H4 (cell line): ENCODE measurements at places on chromosomes 12 and 14.

DNA sequence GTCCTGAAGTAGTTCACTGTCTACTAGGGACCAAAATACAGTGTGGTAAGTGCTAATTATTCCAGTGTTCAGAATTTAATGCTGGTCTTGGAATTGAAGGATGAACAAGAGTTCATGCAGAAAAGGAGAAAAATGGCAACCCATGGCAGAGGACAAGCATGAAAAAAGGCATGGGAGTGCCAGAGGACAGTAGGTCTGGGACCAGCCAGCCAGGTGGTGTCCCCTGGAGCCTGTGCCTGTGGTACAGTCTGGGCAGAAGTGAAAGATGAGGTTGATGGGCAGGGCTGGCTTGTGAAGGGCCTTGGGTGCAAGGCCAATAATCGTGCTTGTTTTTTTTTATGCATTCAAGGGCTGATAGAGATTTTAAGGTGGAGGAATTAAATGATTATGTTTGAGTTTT is 21.0 kb downstream of the C12orf75 start:
- no peak for DNase-seq

DNA sequence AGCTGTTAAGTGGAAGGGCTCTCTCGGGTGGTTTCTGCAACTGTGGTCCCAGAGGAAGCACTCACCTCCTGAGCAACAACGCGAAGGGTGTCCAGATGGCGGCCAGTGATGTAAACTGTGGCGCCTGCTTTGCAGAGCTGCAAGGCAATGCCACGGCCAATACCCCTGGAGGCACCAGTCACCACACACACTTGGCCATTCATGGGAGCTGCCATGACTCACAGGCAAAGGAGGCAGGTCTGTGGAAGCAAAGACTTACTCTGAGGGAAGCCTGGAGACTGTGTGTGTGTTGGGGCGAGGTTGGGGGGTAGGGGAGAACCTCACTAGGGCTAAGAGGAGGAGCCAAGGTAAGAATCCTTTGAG is 707 bp downstream of the DHRS1 start:
- peak; percentile 57 for DNase-seq

DNA sequence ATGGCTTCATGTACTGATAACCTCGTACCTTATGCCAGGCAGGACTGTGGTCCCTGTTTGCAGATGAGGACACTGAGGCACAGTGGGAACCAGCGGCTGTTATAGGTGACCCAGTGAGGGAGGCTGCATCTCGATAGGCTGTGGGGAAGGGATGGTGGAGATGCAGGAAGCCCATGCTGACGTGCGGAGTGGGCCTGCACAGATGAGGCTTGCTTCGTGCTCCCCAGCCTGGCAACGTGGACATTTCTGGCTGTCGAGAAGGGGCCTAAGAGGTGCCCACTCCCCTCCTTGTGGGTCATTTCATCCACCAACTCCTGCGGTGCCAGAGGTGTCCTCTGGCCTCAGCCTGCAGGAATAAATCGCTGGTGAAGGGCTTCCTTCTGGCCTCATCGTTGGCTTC is 107.4 kb downstream of the SLC25A47 start:
- no peak for DNase-seq

DNA sequence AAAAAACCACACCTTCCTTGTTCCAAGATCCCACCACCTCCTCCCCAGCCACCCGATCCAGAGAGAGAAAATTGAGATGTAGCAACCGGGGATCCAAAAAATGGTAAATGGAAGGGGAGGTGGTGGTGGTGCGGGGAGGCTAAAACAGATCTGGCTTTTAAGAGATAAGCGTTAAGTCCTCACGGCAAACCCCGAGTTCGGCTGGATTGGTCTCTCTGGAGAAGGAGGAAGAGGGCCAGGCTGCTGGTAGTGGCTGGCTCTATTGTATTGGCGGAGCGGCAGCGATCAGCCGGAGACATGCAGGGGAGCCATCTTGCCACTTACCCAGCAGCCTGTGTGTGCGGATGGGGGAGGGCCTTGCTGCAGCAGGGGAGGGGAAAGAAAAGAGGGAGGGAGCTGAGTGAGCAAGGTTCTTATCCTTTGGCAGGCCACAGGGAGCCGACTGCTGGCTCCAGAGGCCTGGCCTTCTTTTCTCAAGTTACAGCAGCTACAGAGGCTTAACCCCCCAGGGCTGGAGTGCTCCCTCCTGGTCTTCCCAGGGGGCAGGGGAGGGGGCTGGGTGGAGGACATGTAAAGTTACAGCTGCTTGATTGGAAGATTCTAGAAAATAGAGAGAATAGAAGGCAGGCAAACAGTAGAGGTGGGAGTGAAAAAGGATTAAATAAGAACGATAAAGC is 14.1 kb upstream of the CDH24 start:
- peak; percentile 93 for DNase-seq

DNA sequence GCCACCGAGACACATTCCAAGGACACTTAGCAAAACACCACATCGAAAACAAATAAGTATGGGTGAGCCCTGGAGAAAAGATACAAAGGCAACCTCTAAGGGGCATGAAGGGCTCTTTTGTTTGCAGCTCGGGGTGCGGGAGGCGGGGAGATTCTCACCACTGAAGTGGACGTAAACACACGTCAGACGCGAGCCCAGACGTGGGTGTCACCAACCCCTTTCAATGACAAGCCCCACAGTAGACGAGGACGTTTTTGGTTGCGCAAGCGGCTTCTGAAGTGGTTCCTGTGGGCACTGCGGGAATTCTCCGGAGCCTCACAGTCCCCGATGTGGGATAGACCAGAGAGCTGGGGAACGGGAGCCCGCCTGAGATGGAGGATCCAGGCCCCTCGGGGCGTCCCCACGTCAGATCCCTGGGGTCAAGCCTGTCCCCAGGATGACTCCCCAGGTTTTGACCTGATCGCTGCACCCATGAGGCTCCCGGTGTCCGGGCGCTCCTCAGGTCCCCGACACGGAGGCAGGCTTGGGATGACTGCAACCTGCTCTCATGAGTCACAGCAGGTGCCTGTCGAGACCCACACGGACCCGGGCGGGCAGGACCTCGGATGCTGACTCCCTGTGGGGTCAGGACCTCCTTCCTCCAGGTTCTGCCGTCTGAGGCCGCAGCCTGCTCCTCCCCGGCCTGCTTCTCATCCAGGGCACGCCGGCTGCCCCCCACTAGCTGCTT is 20.3 kb upstream of the ADGRD1 start:
- peak; percentile 16 for DNase-seq

- DNase-seq: no peak
Measured at GRCh38 chr12:2083008-2083407, 30.2 kb downstream of the CACNA1C start.

DNA sequence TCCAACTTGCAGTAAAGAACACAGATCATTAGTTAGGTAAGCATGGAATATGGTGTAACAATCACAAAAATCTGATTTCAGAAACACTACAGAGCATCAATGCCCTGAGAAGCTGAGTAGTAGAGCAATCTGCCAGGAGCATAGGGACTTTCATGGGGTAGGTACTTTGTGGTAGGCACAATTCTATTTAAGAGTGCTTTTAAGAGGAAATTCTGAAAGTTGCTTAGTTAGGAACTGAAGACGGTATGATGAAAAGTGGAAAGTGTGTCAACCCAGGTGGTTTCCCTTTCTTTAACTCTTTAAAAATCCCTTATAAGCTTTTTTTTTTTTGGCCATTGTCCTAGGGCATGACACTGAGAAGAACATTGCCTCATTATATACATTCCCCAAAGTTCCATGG is 535.7 kb upstream of the FBXO33 start:
- DNase-seq: no peak

DNA sequence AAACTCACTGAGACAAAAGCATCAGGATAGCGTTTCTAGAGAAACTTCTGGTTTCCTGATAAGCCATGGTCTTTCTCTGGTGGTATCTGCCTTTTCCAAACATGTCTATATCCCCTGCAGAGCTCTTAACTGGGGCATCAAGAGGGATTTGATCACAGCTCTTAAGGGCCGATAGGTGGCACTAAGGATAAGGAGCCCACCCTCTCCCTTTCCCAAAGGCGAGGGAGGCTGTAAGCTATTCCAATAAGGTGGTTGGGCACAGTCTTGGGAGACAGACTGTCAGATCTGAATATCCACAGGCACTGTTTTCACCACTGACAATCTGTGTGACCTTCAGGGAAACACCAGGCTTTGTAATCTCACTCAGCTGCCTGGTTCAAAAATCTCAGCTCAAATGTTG is 206.0 kb downstream of the ADGRD1 start:
- DNase-seq: no peak

- DNase-seq: no peak
Measured at GRCh38 chr14:38279572-38279971, 23.7 kb upstream of the CLEC14A start.

- DNase-seq: no peak
Measured at GRCh38 chr12:95603351-95604145, 52.3 kb upstream of the USP44 start.

GRCh38 chr14:91315844-91316267 is 71.4 kb upstream of the GPR68 start:
- no peak for DNase-seq

DNA sequence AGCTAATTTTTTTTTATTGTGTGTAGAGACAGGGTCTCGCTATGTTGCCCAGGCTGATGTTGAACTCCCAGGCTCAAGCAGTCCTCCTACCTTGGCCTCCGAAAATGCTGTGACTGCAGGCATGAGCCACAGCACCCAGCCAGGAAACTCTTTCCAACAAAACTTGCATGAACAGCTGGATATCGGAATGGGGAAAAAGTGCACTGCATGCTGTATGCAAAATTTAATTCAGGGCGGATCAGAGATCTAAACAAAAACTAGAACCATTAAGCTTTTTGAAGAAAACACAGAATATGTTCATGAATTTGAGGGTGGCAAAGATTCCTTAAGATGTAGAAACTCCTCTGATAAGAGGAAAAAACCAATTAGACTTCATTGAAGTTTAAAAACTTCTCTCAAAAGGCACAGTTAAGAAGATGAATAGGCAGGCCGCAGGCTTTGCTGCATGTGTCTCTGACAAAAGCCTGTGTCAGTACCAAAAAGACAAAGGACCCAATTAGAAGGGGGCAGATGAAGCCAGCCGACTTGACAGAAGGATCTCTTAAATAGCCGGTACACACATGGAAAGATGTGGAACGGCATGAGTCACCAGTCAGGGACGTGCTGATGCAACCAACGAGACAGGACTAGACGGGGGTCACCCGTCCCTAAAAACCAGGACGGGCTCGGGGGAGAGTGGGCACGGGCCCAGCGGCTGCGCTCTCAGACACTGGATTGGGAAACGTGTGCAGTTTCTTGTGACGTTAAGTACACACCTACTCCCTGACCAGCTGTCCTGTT is 34.8 kb upstream of the MMP17 start:
- no peak for DNase-seq

DNA sequence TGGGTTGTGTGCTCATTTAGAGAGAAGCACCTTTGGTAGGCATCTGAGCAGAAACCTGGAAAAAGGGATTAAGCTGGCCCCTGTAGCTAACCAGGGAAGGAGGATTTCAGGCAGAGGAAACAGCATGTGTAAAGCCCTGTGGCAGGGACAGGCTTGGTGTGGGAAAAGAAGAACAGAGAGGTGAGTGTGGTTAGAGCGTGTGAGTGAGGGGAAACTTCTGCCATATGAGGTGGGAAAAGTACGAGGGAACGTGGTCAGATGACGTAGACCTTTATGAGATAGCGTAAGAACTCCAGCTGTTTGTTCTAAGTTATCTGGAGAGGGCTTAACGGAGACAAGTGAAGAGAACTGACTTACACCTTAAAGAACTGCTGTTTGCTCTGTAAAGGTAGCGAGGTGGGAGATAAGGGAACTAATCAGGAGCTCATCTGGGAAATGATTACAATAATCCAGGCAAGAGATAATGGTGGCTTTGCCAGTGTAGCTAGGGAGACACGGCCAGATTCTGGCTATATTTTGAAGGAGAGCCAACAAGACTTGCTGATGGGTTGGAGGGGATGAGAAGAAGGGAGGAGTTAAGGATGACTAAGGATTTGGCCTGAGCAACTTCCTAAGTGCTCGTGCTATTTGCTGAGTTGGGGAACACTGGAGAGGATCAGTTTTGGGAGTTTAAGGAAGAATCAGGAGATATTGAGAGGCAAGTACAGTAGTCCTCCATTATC is 234.0 kb downstream of the ETNK1 start:
- DNase-seq: no peak

GRCh38 chr14:74514471-74514941 is 20.9 kb downstream of the ISCA2 start:
- DNase-seq: peak; percentile 94

DNA sequence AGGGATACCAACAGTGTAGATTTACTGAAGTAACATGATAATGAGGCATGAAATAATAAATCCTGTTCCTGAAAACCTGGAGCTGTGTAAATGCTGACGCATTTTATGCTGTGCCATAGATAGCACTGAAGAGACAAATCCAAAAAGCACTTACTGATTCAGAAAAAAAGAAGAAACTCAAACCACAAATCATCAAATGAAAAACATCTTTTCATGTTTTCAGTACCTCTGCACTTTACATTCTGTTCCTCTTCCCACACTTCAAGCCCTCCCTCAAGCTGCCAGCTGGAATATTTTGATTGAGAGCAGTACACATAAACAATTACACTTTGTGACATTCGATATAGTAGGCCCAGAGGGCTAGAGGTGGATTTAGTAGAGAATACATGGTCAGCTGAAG is 362.3 kb downstream of the NAV3 start:
- no peak for DNase-seq

- no peak for DNase-seq
Measured at GRCh38 chr12:76836633-76837032, 42.2 kb downstream of the CSRP2 start.

DNA sequence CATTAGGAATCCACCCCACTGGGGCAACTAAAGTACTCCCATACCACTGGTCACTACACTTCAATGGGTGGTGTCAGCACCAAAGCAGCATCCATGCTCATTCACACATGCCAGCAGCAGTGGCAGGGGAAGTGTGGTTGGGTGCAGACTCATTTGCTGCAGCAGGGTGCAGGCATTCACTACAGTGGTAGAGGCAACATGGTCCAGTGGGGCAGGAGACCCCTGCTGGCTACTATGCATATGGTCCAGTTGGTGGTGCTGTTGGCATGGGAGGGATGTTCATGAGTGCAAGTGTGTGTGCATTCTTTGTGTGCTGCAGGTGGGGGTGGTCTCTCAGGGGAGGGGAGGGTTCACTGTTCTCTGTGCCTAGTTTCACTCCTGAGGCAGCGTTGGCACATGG is 908.4 kb upstream of the NOVA1 start:
- DNase-seq: no peak

GRCh38 chr14:75428230-75429104 is 645 bp downstream of the JDP2 start:
- no peak for DNase-seq

DNA sequence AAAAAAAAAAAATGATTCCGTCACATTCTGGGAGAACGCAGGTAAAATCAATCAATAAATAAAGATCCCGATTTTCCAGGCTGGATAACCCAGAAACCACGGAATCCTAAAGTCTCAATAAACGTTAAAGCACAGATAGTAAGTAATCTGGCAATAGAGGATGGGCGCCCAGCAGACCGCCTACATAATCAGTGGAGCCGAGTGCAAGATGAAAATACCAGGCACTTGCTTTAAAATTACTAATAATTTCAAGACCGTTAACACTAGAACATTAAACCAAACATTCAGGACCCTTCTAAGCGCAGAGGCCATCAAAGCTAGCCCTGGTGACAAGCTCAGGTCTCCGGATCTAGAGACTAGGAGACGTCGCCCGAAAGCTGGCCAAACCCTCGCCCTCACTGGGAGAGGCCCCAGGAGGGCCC is 1.2 kb upstream of the DCAF11 start:
- DNase-seq: no peak

- DNase-seq: peak; percentile 85
Measured at GRCh38 chr12:24997970-24998582, 49.2 kb upstream of the BCAT1 start.
